ENCODE measurements at places on chromosomes 3 and 15.

- DNase-seq, result no peak
Measured at GRCh38 chr3:51393564-51393963, 2.5 kb downstream of the RBM15B start.

- no peak for DNase-seq
Measured at GRCh38 chr15:67707520-67708283, 117.6 kb upstream of the SKOR1 start.

- no peak for DNase-seq
Measured at GRCh38 chr3:25663347-25663868, 1.3 kb downstream of the TOP2B start.

DNA sequence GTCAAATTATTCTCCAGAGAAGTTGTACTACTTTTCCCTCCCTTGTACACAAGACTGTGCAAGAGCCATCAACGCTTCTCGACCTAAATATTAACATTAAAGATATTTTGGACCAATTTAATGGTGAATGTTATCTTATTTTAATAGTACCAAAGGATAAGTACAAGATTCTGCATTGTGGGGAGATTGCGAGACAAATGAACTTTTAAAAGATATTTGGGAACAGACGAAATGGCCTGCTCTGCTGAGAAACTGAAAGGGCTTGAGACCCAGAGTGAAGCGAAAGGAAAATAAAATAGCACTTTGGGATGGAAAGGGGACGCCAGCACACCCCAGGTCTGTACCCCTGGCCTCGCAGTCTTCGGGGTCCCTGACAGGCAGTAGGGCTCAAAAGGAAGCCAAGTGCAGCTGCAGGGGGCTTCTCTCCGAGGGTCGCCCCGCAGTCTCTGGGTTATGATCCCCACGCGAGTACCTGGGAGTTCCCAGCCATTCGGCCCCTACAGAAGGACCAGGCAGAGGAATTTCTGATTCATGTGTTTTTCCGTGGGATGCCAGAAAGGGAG lies 97.6 kb upstream of the VGLL3 start:
- no peak for DNase-seq

- DNase-seq, result no peak
Measured at GRCh38 chr3:195081242-195081963, 189.6 kb downstream of the XXYLT1 start.

GRCh38 chr3:15436246-15436645 lies 8.8 kb downstream of the EAF1 start:
- no peak for DNase-seq

- no peak for DNase-seq
Measured at GRCh38 chr3:63386568-63386967, 108.5 kb downstream of the SYNPR start.

DNA sequence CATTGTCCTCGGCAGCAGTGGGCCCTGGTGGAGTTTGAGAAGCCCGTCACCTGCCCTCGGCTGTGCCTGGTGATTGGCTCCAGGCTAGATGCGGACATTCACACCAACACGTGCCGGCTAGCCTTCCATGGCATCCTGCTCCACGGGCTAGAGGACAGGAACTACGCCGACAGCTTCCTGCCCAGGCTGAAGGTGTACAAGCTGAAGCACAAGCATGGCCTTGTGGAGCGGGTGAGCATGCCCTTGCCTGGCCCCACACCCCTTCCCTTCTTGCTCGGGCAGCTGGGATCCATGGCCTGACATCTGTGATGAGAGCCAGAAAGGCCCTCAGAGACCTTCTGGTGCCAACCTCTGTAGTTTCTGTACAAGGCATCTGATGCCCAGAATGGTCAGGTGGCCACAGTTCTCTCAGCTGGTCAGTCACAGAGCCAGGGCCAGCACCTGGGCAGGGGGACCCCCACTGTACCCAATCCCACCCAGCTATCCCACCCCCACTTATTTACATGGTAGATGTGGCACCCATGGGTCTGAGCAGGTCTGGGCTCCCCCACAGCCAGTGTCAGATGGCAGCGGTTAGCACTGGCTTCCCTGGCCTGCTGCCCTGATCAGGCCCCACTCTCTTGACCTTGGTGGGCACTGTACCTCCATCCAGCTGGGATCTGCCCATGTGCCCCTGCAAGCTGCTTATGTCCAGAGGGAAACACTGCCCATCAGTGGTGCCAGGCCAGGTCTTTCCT lies 124.9 kb downstream of the DNAJB8 start:
- DNase-seq, result no peak

GRCh38 chr3:50616770-50617095 lies 218 bp upstream of the MAPKAPK3 start:
- peak; percentile 60 for DNase-seq

GRCh38 chr3:72560846-72561675 lies 287.2 kb downstream of the SHQ1 start:
- no peak for DNase-seq

GRCh38 chr15:61724251-61724939 lies 335.9 kb downstream of the VPS13C start:
- no peak for DNase-seq

GRCh38 chr3:180630371-180630770 lies 28.4 kb downstream of the TTC14 start:
- DNase-seq, result no peak

GRCh38 chr3:111676211-111677006 lies 81.3 kb upstream of the ZBED2 start:
- DNase-seq, result no peak

- no peak for DNase-seq
Measured at GRCh38 chr15:29815000-29815710, 7.1 kb downstream of the TJP1 start.

- no peak for DNase-seq
Measured at GRCh38 chr3:116870379-116870778, 160.8 kb downstream of the TUSC7 start.

Data from AG04450 (cell line).